ENCODE measurements at places on chromosomes 12 and 14.
A peak's percentile ranks its signal among the peaks of the same experiment; 100 is the strongest.

- DNase-seq = no peak
Observed at GRCh38 chr14:59277659-59278058, 89.2 kb downstream of the DAAM1 start.

- DNase-seq = no peak
Observed at GRCh38 chr14:87944987-87945604, 47.9 kb downstream of the GALC start.

GRCh38 chr12:121893961-121894460, 5.4 kb downstream of the PSMD9 start:
- no peak for DNase-seq

DNA sequence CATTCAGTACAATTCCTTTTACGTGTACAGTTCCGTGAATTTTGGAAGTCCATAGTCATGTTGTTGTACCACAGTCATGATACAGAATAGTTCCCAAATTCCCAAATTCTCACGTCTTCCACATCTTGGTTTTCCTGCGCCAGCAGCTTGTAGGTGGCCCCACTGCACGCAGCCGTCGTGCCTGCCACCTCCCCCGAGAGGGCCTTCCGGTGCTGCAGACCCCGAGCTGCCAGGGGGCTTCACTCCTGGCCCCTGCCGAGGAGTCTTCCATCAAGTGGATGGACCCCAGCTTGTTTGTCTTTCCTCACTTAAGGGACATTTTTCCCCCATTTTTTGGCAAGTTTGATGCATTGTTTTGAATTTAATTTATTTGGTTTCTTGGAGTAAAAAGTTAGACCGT, 16.8 kb downstream of the MTA1 start:
- no peak for DNase-seq

- DNase-seq = no peak
Observed at GRCh38 chr12:70756118-70756517, 118.9 kb upstream of the PTPRB start.

- DNase-seq = peak; percentile 65
Observed at GRCh38 chr14:92927349-92928257, 4.7 kb downstream of the CHGA start.

GRCh38 chr12:76943008-76943407, 64.2 kb upstream of the CSRP2 start:
- DNase-seq = no peak

GRCh38 chr12:10186299-10186698, 7.5 kb downstream of the TMEM52B start:
- DNase-seq = peak; percentile 25

GRCh38 chr14:77640756-77641533, 24.5 kb upstream of the SPTLC2 start:
- no peak for DNase-seq

GRCh38 chr14:45253754-45254310, 830 bp upstream of the MIS18BP1 start:
- DNase-seq = no peak

DNA sequence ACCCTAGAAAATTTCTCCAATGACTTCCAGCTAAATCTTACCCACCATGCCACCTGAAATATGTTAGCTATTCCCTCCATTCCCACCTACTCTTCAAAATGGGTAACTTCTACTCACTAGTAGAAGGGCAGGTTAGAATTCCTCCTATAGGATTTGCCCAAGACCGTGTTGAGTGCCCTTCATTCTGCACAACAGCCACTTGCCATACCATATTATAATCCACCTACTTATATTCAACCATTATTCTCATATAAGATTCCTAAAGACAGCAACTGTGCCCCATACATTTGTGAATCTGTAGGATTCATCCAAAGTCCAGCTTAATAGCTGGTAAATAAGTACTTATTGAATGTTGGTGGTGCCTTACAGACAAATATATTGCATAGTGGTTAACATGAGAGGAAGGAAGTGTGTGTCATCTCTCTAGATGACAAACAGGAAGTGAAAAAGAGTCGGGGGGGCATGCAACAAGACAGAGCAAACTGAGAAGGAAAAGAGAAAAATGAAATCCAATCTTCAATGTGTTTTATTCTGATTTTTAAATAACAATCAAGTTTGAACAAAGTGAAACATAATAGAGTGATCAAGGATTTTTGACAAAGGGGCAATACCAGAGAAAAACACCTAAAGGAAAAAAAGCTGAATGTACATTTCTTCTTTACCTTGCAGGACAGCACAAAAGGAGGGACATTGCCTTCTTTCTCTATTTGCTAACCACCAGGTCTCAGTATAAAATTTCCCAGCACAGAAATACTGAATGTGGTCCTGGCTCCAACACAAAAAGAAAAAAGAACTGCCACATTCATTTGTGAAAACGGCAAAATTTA, 389.3 kb upstream of the USP15 start:
- no peak for DNase-seq

All from posterior cingulate gyrus (tissue), 11 donors.